Activated naive CD8-positive, alpha-beta T cell treated with anti-CD3 and anti-CD28 coated beads for 36 hours (primary cell): ENCODE measurements at places on chromosomes 5 and 9. TPM values are rescaled to one million over a fixed set of nuclear protein-coding genes. Genes with fewer than 3 reads are reported as not detected.

Gene SPINK1
- not detected for total RNA-seq

DNA sequence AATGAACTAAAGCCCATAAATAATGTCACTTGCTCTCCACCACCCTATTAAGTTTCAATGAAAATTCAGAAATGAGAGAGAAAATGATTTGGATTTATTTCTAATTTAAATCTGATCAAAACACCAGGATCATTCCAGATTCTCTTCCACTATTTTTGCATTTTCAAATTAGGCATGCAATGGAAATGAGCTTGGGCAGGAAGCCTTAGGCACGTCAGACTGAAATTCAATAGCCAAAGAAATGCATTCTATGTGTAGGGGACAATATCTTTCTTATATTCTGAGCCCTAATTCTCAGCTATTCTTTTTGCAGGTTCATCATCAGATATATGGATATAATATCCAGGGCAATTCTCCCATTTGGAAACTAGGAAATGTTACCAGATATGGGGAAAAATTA is 132.8 kb downstream of the MCTP1 start:
- H3K36me3 ChIP-seq = no peaks in the 10 kb centered on the region
- H3K27ac ChIP-seq = no peak overlapping the region
- DNase-seq = no peak
- H3K4me1 ChIP-seq = no peaks in the 10 kb centered on the region

Gene FBP2
- total RNA-seq = not detected

DNA sequence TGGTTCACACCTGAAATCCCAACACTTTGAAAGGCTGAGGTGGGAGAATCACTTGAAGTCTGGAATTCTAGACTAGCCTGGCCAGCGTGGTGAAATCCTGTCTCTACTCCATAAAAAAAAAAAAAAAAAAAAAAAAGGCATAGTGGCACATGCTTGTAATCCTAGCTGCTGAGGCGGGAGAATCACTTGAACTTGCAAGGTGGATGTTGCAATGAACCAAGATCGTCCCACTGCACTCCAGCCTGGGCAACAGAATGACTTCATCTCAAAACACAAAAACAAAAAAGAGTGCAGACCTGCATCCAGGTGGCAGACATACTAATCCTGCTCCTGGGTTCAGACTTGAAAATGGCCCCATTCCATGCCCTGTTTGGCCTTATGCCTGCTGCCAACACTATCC is 21.8 kb upstream of the ADAMTS19 start:
- H3K27ac ChIP-seq = no peak overlapping the region
- H3K36me3 ChIP-seq = no peaks in the 10 kb centered on the region
- no peak overlapping the region for H3K4me3 ChIP-seq
- no peak for DNase-seq

DNA sequence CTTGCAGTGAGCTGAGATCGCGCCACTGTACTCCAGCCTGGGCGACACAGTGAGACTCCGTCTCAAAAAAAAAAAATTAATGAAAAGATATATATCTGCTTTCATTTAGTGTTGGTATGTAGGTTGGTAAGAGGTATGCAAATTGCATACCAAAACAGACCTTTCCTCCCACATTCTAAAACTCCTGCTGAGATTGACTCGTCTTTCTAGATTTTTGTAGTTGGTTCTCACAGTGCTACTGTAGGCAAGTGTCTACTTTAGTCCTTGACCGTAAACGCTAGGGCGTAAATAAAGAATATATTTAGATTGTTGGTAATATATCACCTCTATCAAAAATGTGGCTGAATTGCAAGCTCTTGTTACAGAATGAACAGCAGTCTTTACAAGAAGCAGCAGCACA is 445.9 kb downstream of the CHSY3 start:
- DNase-seq = no peak
- H3K36me3 ChIP-seq = no peaks in the 10 kb centered on the region
- no peak overlapping the region for H3K27ac ChIP-seq
- H3K4me3 ChIP-seq = no peak overlapping the region
- no peaks in the 10 kb centered on the region for H3K4me1 ChIP-seq

DNA sequence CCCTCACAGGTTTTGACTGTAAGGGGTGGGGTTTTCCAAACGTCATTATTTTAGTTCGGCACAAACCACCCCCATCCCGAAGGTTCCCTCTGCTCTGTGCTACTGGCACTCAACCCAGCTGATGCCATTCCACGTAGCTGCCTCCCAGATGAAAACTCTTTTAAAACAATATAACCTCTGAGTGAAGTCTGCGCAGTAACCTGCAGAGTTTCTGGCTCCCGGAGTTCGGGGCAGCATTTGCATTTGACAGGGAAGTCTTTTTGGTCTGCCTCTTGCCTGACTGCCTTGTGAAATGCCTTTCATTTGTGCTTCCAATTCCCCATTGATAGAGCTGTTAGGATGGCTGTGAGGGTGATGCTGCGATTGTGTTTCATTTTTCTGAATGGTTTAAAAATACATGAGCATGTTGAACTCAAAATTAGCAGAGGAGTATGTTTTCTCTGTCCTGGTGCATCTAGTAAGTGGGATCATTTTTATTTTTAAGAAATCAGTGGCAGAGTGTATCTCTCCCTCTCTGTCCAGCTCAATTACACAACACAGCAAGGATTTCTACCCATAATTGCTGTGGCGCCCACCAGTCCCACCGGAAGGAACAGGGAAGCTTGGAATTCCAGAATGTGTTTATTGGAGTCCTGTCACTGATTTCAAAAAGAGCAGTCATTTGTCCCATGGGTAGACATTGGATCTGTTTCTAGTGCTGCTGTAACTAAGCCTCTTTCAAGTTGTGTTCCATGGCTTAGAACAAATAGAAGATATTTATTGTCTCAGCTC is 24.8 kb downstream of the ADCY2 start:
- peaks cover 3% of the 10 kb centered on the region for H3K4me1 ChIP-seq
- no peak overlapping the region for H3K27ac ChIP-seq
- no peak overlapping the region for H3K4me3 ChIP-seq
- DNase-seq = no peak

- no peaks in the 10 kb centered on the region for H3K27me3 ChIP-seq
- no peak overlapping the region for H3K4me3 ChIP-seq
- no peak overlapping the region for H3K27ac ChIP-seq
- H3K36me3 ChIP-seq = no peaks in the 10 kb centered on the region
- DNase-seq = no peak
Observed at GRCh38 chr5:116013207-116013785, 19.0 kb upstream of the ARL14EPL start.

- H3K27me3 ChIP-seq = no peaks in the 10 kb centered on the region
- DNase-seq = no peak
- H3K36me3 ChIP-seq = peaks cover 10% of the 10 kb centered on the region
- no peak overlapping the region for H3K4me3 ChIP-seq
Observed at GRCh38 chr9:32454280-32454679, 69.8 kb downstream of the ACO1 start.

- no peaks in the 10 kb centered on the region for H3K36me3 ChIP-seq
- no peak overlapping the region for H3K27ac ChIP-seq
Observed at GRCh38 chr5:156391139-156391538, 64.2 kb downstream of the SGCD start.

- no peak for DNase-seq
- H3K36me3 ChIP-seq = peaks cover 30% of the 10 kb centered on the region
- no peak overlapping the region for H3K4me3 ChIP-seq
- H3K4me1 ChIP-seq = peaks cover 86% of the 10 kb centered on the region
- peak overlapping the region; percentile 68 for H3K27ac ChIP-seq
Observed at GRCh38 chr5:35789732-35790456, 66.8 kb upstream of the IL7R start.

DNA sequence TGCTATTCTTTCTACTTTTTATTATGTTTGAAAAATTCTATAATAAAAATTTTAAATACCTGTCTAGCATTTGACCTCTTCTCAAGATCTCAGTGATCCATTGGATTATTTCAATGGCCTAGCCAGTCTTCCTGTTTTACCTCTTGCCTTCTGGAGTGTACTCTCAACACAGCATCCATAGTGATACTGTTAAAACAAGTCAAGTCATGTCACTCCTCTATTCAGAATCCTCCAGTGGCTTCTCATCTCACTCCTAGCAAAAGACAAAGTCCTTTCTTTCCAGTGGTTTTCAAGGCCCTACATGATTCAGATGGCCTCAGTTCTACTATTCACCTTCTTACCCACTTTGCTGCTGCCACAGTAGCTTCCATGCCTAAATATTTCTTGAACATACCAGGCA is 1.8 kb downstream of the MARVELD2 start:
- H3K27me3 ChIP-seq = no peaks in the 10 kb centered on the region
- H3K27ac ChIP-seq = no peak overlapping the region
- no peak overlapping the region for H3K4me3 ChIP-seq
- H3K4me1 ChIP-seq = peaks cover 2% of the 10 kb centered on the region
- no peak for DNase-seq
- H3K36me3 ChIP-seq = peaks cover 14% of the 10 kb centered on the region

DNA sequence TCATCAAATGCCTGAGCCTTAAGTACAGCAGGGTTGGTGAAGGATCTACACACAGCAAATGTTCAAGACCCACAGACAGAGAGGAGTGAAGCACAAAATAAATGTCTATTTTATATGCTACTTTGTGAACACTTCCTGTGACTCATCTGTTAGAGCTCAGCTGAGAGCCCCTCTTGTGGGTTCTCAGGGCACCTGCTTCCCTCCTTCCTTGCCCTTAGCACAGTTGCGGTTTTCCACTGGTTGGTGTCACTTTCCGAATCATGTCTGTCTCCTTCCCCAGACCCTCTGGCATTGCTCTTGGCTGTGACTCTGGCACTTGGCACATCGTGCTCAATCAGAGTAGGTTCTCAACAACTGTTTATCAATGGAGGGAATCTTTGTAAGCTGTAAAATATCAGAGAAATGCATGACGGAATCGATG is 128.5 kb upstream of the STC2 start:
- no peaks in the 10 kb centered on the region for H3K36me3 ChIP-seq
- no peaks in the 10 kb centered on the region for H3K4me1 ChIP-seq
- peaks cover 5% of the 10 kb centered on the region for H3K27me3 ChIP-seq
- DNase-seq = no peak
- no peak overlapping the region for H3K27ac ChIP-seq

DNA sequence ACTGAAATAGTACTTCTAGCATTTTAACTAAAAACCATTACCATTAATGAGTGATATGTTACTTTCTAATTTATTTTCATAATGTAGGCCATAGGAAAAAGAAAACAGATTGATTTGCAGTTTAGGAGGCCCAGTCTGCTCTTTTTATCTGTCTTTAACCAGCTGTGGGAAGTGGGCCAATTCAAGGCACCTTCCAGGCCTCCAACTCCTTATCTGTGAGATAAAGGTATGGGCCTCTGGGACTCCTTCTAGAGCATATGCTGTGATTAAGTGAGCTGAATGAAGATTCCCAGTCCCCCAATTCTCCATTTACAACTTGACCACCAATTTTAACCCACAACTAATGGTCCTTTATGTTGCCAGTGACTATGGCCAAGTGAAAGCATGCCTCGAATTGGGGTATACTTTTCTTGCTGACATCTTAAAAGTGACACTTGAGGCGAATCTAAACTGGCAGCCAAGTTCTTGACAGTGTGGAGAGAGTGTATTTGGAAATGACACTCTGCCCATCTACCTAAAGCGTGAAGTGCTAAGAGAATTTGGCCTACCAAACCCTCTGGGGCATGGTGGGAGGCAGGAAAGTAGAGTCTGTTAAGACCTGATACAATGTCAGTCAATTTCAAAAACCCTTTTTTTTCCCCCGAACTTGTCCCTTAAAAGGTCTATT is 88.3 kb downstream of the PIK3R1 start:
- peaks cover 23% of the 10 kb centered on the region for H3K36me3 ChIP-seq
- no peak overlapping the region for H3K4me3 ChIP-seq
- DNase-seq = no peak
- H3K4me1 ChIP-seq = peaks cover 34% of the 10 kb centered on the region
- peak overlapping the region; percentile 26 for H3K27ac ChIP-seq
- no peaks in the 10 kb centered on the region for H3K27me3 ChIP-seq

- H3K36me3 ChIP-seq = peaks cover 32% of the 10 kb centered on the region
- H3K4me1 ChIP-seq = peaks cover 7% of the 10 kb centered on the region
- H3K27ac ChIP-seq = no peak overlapping the region
- DNase-seq = no peak
- no peak overlapping the region for H3K4me3 ChIP-seq
Observed at GRCh38 chr9:69058101-69058500, 22.5 kb downstream of the FXN start.

DNA sequence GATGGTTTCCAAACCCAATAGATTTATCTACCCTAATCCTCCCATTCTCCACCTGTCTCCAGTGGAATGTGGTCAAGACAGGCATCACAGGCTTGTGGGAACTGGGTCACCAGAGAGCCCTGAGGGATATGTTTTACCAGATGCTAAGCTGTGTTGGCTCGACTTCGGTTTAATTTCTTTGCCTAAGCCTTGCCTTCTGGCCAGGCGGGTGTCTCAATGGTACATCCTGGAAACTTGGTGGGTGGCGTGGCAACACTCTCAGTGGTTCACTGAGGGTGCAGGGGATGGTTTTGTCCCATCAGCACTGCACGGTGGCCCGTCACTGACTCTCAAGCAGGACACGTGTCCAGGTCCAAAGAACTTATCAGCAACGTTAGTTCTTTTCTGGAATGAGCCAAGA is 192.2 kb downstream of the TENT4A start:
- DNase-seq = no peak
- H3K27ac ChIP-seq = no peak overlapping the region
- H3K4me1 ChIP-seq = no peaks in the 10 kb centered on the region
- peaks cover 9% of the 10 kb centered on the region for H3K27me3 ChIP-seq
- no peaks in the 10 kb centered on the region for H3K36me3 ChIP-seq

GRCh38 chr9:126777733-126778132 is 27.1 kb upstream of the ZBTB43 start:
- DNase-seq = no peak
- no peak overlapping the region for H3K27ac ChIP-seq
- H3K4me3 ChIP-seq = no peak overlapping the region
- H3K36me3 ChIP-seq = no peaks in the 10 kb centered on the region

GRCh38 chr5:93620487-93621326 is 37.7 kb downstream of the NR2F1 start:
- no peaks in the 10 kb centered on the region for H3K36me3 ChIP-seq
- H3K4me1 ChIP-seq = peaks cover 25% of the 10 kb centered on the region
- H3K27me3 ChIP-seq = peaks cover 13% of the 10 kb centered on the region
- H3K4me3 ChIP-seq = peak overlapping the region; percentile 87

Gene MYOZ3
- 0.16 TPM for total RNA-seq

DNA sequence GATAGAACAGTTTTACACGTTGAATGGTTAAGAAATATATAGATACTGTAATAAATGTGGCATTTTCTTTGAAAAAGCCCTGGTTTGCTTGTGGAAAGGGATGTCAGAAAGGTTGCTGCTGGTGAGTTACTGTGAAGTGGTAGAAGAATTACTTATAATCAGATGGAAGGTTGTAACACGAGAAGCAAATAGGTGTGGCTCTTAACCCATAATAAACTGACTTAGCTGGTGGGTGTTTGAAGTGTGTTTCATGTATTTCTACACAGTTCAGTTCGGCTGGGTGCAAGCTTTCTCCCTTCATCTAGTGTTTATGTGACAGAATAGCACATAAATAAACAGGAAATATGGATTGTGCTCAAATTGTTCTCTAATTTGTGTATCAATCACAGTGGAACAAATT is 5.5 kb downstream of the CNOT6 start:
- no peak for DNase-seq
- H3K4me3 ChIP-seq = no peak overlapping the region
- no peak overlapping the region for H3K27ac ChIP-seq
- H3K27me3 ChIP-seq = no peaks in the 10 kb centered on the region
- peaks cover 22% of the 10 kb centered on the region for H3K4me1 ChIP-seq
- peaks cover 25% of the 10 kb centered on the region for H3K36me3 ChIP-seq

Gene HRH2
- total RNA-seq = 41.2 TPM

Gene IFNA21
- total RNA-seq = not detected

Gene SPATA31C1
- not detected for total RNA-seq
